ENCODE measurements at places on chromosomes 12 and 14.

DNA sequence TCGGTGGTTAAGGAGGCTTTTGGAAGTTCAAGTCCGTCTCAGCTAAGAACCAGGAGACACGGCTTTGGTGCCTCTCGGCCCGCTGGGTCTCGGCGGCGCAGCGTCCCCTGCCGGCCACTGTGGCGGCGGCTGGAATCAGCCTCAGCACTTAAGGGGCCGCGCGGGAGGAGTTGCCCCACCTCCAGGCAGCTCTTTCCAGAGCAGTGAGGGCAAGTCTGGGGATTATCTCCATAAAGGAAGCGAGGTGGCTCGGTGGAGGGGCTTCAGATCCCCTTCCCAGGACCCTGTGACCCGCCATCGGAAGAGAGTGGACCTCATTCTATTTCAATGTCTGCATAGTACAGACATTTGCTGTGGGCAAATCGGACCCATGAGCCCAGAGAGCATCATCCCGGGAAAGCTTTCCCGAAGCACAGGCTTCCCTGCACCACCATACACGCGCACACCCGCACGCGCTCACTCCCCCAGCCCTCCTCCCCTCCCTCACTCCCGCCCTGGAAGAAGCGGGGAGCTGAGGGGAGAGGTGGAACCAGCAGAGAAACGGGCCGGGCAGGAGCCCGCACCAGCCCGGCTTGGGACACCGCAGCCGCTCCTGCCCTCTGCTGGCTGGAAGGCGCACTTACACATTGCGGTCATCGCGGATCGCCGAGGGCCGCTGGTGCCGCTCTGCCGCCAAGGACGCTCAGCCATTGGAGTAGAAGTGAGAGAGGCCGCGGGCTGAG, 15.9 kb downstream of the RNASE2 start:
- peak; percentile 79 for DNase-seq

- DNase-seq, result no peak
Measured at GRCh38 chr12:11150832-11151231, 16.4 kb upstream of the TAS2R30 start.

- no peak for DNase-seq
Measured at GRCh38 chr12:93943780-93944179, 204.6 kb upstream of the PLXNC1 start.

- no peak for DNase-seq
Measured at GRCh38 chr14:64795921-64796320, 83.8 kb downstream of the SPTB start.

DNA sequence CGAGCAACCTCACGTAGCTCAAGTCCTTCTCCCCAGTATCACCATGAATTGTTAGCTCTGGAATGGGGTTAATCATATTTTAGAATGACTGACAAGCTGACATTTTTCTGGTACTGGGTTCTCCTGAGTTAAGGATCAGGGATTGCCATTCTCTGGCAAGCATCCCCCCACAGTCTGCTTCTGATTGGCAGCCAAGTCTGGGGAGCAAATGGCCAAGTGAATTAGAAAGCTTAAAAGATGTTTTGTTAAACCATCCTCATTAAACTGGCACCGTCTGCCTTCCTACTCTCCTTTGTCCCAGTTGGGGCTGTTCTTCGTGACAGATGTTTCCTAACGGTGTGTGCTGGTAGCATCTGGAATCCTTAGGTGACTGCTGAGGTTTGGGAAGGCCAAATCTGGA, 17.2 kb upstream of the CISTR start:
- no peak for DNase-seq

- no peak for DNase-seq
Measured at GRCh38 chr14:71076462-71077092, 169.3 kb downstream of the PCNX1 start.

- peak; percentile 46 for DNase-seq
Measured at GRCh38 chr14:56422703-56423213, 156.8 kb upstream of the TMEM260 start.

DNA sequence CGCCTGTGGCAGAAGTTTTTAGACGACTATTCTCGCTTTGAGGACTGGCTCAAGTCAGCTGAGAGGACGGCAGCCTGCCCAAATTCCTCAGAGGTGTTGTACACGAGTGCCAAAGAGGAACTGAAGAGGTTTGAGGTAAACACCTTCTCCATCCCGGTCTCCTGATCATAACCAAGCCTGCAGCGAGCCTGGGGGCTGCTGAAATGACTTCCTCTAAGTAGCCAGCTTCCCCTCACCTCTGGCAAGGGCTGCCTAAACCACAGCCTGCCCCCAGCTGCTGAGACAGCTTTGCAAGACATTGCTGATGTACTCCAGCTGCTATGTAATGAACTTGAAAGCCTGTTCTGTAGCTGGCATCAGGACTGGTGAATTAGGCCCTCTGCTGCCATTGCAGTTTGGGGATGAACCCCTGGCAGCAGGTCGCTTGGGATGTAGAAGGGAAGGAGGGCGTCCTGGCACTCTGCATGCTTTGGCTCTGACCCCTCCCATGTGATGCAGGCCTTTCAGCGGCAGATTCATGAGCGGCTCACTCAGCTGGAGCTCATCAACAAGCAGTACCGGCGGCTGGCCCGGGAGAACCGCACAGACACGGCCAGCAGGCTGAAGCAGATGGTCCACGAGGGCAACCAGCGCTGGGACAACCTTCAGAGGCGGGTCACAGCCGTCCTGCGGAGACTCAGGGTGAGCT, 84.6 kb downstream of the ESR2 start:
- no peak for DNase-seq

GRCh38 chr12:3542911-3543310, 51.9 kb downstream of the PRMT8 start:
- DNase-seq, result no peak

GRCh38 chr12:118164798-118165486, 29.0 kb downstream of the PEBP1 start:
- peak; percentile 30 for DNase-seq

GRCh38 chr12:66244446-66244845, 55.4 kb downstream of the IRAK3 start:
- DNase-seq, result no peak

DNA sequence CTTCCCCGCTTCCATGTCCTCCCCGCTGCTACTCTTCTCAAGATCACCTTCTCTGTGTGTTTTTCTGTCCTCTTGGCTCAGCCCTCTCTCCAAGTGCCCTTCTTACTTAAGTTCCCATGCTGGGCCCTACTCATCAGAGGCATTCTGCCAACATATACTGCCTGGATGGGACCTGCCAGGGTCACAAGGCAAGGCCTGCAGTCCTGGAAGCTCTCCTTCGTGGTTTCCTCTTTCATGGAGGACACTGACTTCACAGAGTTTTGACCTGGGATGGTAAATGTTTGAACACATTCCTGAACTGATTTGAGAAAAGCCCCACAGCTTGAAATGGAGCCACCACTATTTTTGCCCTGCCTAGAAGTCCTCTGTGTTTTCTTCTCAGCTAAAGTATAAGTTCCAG, 140.9 kb downstream of the TMEM30B start:
- no peak for DNase-seq

DNA sequence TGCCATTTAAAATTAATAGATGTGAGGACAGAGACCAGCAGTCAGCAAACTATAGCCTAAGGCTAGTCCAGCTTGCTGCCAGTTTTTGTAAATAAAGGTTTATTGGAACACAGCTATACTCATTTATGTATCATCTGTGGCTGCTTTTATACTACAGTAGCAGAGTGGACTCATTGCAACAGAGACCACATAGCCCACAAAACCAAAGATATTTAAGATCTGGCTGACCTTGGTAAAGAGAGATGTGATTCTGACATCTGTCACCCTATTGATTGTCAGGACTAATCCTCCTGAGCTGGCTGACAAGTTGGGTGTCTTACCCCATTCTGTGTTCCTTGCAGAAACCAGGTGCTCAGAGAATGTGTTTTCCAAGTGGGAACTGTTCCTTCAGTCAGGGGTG, 99.9 kb downstream of the BEGAIN start:
- DNase-seq, result no peak

DNA sequence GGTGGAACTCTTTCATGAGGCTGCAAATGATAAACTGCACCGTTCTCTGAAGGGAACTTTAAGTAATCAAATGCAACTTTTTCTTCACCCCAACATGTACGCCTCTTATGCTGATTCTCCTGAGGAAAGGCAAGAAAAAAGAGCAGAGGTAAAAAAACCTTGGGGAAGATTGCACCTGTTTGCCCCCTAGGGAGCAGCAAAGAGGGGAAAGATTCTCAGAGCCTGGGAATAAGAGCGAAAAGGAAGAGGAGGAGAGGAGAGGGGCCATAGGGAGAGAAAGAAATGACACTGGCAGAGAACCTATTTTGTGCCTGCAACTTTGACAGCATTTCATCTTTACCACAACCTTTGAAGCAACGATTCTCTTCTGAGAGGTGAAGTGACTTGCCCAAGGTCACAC, 254.6 kb downstream of the KSR2 start:
- no peak for DNase-seq

DNA sequence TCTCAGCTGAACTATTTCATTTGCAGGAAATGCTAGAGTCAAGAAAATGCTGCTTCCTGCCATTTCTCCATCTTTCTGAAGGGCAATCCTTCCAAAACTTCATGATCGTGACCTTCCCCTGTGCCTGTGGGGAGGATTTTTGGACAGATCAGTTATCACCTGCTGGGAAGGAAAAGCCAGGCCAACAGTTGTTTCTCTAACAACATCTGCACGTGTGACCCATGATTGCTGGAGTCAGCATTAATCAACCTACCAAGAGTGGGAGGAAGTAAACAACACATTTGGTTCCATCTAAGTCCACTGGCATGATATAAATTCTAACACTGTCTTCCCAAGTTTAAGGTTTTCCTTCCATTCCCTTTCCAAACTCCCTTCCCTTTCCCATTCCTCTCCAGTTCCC, 172.7 kb downstream of the APAF1 start:
- no peak for DNase-seq

GRCh38 chr14:56989359-56989758, 179.1 kb upstream of the OTX2 start:
- DNase-seq, result no peak
